ENCODE measurements at places on chromosomes 7 and 10.

DNA sequence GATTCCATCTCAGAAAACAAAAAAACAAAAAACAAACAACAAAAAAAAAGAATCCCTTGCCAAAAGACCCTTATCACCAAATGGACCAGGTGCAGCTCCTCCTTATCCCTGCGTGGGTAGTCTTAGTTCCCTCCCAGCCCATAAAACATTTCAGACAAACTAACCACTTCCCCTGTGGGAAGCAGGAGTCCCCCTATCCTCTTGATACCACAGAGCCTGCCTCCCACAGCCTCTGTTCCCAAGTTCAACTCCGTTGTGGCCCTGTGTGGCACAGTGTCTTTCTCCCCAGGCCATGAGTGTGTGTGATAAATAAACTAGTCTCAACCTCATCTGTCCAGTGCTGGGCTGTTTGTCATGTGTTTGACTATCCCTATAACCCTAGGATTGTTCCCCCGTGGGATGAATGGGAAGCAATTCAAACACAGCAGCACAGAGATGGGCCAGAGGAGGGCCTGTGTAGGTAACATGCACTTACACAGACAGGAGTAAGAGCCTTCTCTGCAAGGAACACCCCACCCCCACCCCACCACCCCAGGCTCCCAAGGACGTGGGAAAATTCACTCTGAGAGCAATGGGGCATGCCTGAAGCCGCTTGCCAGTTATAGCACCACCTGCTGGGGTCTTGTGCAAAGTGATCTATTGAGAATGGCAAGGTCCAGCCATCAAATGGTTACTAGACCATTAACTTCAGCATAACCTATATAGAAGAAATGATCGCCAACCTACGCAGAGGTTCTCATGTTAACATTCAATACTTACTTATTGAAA is 147.1 kb upstream of the GHITM start:
- DNase-seq, result no peak

GRCh38 chr10:52645187-52645758 is 127.3 kb downstream of the MBL2 start:
- DNase-seq, result no peak

DNA sequence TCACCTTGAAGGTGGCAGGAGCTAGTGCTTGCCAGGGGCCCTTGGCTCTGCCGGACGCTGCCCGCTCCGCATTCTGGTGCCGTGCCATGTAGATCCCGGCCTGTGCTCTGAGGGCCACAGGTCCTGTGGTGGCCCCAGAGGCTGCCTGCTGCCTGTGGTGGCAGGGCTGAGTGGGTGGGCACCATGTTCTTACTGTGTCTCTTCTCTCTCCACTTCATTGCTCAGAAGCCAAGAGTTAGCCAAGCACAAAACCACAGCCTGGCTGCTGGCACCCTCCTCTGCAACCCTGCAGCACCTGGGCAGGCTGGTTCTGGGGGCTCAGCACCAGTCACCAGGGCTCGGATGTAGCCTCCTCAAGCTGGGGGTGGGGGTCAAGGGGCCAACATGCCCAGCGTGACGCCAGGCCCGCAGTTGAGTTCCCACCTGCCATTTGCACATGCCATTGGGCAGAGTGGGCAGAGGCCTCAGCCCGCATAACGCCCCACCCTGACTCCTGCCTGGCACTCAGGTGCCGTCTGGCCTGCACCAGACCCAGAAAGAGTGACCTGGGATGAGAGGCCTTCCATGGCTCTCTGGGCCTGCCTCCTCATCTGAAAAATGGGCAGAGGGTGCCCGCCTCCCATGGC is 16.3 kb downstream of the ZMIZ1 start:
- no peak for DNase-seq

DNA sequence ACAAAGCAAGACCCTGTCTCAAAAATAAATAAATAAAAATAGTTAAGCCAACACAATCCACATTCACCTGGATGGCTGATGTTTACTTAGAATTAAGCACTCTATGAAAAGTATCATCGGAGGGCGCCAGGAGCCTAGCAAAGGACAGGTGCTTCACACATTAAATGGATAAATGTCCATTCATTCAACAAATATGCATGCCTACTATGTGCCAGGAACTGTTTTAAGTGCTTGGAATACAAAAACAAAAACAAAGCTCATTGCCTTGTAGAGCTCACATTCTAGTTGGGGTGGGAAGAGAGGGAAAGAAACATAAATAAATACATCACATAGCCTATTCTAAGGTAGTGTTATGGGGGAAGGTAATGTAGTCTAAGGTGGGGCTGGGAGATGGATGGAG is 4.1 kb downstream of the BAIAP2L1 start:
- no peak for DNase-seq

GRCh38 chr10:49359349-49360270 is 36.3 kb downstream of the DRGX start:
- no peak for DNase-seq

DNA sequence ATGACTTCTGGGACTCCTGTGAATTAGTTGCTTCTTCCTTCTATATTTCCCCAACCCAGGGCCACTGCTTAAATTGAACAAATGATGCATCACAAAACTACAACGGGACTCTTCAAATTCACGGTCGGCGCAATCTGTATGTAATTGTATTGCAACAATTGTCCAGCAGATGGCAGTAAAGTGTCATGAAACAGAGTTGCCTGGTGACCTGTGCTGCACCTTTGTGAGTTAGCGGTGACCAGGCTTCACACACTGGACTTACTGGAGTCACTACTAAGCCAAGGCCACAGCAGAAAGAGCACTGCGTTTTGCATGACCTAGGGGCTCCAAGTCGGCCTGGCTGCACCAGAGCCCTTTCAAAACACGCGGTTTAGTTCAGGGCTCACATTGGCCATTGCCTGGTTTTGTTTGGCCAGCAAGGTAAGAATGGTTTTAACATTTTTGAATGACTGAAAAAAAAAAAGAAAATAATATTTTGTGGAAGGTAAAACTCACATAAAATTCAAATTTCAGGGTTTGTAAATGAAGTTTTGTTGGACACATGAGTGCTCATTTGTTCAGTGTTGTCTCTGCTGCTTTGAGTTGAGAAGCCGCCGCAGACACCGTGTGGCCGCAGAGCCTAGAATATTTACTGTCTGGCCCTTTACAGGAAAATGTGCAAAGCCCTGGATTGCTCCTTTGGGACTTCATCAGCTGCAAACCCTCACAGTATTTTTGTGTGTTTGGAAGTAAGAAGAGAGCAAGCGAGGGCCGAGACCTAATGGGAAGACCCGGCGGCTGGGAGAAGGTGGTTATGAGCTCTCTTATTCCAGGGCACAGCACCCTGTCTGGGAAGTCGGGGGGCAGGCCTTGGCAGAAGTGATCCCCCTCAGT is 23.2 kb upstream of the ZNF32 start:
- DNase-seq, result peak; percentile 13

DNA sequence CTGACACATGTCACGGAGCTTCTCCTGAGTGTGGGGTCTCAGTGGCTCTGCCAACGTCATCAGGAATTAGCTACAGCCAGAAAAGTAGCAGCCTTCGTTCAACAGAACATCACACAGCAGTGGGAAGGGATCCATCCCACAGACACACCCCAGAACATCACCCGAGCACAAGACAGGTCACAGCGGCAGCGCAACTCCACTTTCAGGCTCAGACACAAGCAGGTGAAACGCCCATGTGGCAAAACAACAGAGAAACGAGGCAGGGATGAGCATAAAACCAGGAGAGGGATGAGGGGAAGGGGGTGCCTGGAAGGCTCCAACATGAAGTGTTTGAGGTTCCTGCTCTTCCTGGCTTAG is 44.8 kb downstream of the CAMK2B start:
- no peak for DNase-seq

- no peak for DNase-seq
Measured at GRCh38 chr10:110077436-110078130, 69.8 kb downstream of the ADD3 start.

DNA sequence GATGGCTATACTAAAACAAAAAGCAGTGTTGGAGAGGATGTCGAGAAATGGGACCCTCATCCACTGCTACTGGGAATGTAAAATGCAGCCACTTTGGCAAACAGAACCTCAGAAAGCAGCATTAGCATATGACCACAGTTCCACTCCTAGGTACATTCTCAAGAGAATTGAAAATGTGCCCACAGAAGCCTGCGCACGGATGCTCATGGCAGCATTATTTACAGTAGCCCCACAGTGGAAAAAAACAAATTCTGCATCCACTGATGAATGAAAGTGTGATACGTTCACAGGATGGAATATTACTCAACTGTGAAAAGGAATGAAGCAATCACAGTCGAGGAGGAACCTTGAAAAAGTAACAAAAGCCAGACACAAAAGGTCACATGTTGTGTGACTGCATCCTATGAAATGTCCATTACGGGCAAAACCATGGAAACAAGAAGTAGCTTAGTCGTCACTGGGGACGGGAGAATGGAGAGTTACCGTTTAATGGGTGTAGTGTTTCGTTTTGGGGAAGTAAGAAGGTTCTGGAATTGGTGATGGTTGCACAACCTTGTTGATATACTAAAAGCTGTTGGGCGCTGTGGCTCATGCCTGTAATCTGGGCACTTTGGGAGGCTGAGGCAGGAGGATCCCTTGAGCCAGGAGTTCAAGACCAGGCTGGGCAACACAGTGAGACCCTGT is 2.5 kb upstream of the UPK3B start:
- no peak for DNase-seq

- no peak for DNase-seq
Measured at GRCh38 chr7:106367018-106367420, 82.2 kb upstream of the NAMPT start.

GRCh38 chr7:151330661-151331060 is 11.0 kb upstream of the NUB1 start:
- no peak for DNase-seq

DNA sequence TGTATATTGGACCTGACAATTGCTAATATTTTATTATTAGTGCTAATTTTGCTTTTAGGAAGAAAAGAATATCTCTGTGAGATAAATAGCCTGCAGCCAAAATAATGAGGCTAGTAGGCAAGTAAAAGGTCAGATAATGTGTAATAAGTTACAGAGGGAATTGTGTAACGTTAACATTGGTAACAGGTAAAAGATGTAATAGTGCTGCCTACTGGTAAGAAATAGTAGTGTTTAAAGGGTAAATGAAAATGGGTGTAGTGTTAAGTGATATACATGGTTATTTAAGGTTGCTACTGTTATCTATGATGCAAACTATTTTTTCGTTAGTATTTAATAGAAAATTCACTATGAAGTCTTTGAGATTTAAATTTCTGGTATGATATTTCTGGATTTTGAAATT is 9.2 kb upstream of the FOXP2 start:
- no peak for DNase-seq

DNA sequence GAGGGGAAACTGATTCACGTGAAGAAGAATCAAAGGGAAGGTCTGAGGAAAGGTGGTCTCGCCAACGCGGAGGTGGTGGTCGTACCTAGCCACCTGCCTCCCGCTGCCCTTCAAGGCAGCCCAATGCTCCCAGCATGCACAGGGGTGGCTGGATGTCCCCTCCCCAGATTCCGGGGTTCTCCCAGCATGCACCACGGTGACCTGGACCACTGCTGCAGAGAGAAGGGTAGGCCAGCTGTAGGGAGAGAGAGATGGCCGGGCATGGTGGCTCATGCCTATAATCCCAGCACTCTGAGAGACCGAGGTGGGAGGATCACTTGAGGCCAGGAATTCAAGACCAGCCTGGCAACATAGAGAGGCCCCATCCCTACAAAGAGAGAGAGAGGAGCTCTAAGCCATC is 32.4 kb upstream of the PPP2R2D start:
- DNase-seq, result no peak

- no peak for DNase-seq
Measured at GRCh38 chr7:105245398-105246114, 143.2 kb downstream of the SRPK2 start.

- DNase-seq, result peak; percentile 27
Measured at GRCh38 chr10:43409385-43410109, 561 bp upstream of the HNRNPF start.

- DNase-seq, result no peak
Measured at GRCh38 chr10:113213035-113213434, 263.0 kb downstream of the TCF7L2 start.

DNA sequence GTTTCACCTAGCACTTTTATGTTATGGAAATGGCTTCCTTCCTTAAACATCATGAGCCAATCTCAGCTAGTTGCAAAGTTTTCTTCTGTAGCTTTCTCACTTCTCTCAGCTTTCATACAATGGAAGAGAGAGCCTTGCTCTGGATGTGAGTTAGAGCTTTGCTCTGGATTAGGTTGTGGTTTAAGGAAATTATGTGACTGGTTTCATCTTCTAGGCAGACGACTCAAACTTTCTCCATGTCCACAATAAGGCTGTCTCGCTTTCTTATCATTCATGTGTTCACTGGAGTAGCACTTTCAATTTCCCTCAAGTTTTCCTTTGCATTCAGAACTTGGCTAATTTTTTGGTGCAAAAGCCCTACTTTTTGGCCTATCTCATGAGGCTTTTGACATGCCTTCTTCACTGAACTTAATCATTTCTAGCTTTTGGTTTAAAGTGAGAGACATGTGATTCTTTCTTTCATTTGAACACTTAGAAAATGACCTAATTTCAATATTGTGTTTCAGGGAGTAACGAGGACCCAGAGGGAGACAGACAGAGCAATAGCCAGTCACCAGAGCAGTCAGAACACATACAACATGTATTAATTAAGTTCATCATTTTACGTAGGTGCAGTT is 49.8 kb downstream of the CNOT4 start:
- no peak for DNase-seq

GRCh38 chr7:69561266-69561960 is 36.9 kb upstream of the AUTS2 start:
- no peak for DNase-seq

DNA sequence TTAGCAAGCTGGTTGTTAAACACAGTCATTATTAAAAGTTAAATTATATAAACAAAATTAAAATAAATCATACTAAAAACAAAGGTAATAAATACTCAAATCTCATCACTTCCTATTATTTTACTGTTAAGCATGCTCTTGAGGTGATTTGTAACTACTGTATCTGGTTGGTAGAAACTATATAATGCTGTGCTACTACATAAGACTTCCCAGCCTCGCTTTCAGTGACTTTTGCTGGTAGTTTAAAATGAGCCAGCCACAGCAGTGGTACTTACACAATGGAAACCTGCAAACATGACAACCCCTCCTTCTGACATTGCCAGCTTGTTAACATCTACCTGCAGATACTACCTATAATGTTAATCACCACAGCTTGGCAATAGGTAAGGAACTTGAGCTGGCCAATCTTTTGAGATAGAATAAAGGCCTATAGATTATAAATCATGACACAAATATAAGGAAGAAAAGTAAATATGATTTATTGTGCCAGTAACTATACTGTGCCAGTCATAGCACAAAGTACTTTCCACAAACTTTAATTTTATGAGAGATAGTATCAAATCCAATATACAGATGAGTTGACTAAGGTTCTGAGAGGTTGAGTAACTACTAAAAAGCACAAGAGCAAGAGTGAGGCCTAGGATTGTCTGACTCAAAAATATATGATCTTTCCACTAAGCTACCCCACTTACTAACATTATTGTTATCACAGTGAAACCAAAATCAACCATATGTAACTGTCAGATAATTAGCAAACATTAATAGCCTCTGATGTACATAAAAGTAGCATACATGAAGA is 181.1 kb upstream of the ASAH2 start:
- no peak for DNase-seq

- DNase-seq, result no peak
Measured at GRCh38 chr10:14971867-14972448, 12.8 kb downstream of the MEIG1 start.

All from activated CD4-positive, CD25-positive, alpha-beta regulatory T cell (primary cell).